ENCODE measurements at places on chromosomes 7 and 10. TPM values are rescaled to one million over a fixed set of nuclear protein-coding genes. Genes with fewer than 3 reads are reported as not detected.
A peak's percentile ranks its signal among the peaks of the same experiment; 100 is the strongest.

The CCL26 gene
- not detected for total RNA-seq

GRCh38 chr7:72493850-72494661, 81.9 kb upstream of the CALN1 start:
- DNase-seq = peak; percentile 45

GRCh38 chr10:101848408-101848807, 4.8 kb upstream of the KCNIP2 start:
- DNase-seq = no peak

The ADAMTS14 gene
- total RNA-seq = 0.97 TPM

The NUTM2D gene
- total RNA-seq = 2.3 TPM

- no peak for DNase-seq
Observed at GRCh38 chr10:108975459-108976058, 947.8 kb downstream of the XPNPEP1 start.
